ENCODE measurements at places on chromosomes 1 and 21.

DNA sequence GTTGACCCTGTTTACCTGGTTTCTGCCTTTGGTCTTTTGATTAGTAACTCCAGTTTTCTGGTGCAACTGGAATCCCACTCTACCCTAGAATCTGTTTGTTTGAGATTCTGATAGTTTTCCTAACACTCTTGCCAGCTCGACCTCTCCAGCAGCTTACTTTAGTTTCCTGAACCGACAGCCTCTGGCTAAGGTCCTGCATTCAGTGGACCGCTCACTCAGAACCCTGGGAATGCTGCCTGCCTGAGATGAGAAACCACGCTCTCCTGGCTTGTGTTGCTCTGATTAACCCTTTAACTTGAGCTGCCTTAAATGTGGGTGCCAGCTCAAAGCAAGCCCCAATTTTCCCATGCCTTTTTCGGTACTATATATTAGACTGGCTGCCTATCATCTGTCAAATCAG, 45.3 kb upstream of the SIPA1L2 start:
- DNase-seq = no peak

- DNase-seq = no peak
These were observed 55.4 kb downstream of the NPHP4 start for GRCh38 chr1:5936621-5937372.

DNA sequence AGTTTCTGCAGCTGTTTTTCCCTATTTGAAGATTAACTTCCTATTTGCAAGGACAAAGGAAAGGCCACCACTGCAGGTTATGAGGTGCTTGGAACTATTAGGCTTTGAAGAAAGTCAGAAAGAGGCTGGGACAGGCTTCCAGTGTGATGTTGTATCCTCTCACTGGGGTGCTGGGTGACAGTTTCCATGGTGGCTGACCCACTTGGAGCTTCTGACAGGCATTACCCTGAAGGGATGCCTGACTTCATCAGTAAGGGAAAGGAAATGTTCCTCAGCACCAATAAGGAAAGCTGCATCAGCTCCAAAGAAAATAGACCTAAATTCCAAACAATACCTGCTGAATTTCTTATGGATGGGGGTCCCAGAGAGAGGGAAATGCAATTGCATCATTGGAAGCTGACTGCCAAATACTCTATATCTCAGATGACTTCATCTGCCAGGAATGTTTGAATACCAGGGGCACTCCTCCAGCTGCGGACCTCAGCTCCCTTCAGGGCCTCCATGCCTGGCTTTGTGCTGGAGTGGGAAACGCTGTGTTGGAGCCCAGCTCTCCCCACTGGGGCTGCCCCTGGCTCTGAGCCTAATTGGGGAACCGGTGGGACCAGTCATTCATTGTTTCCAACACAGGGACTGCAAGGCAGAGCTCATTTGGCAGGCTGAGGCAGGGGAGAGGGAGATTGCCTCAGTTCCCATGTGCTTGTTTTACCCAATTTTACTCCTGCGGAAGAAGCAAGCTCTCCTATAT, 76.6 kb downstream of the RGL1 start:
- peak; percentile 67 for DNase-seq

GRCh38 chr1:108113496-108113895, 86.6 kb downstream of the SLC25A24 start:
- DNase-seq = no peak

GRCh38 chr1:95041491-95042165, 31.1 kb downstream of the ALG14 start:
- DNase-seq = peak; percentile 54

GRCh38 chr1:117339866-117340700, 27.2 kb upstream of the MAN1A2 start:
- DNase-seq = peak; percentile 59

GRCh38 chr1:115647047-115647446, 5.3 kb downstream of the VANGL1 start:
- no peak for DNase-seq

GRCh38 chr1:84722794-84723193, 32.5 kb upstream of the SSX2IP start:
- no peak for DNase-seq

GRCh38 chr1:3907031-3907534, 7.0 kb upstream of the C1orf174 start:
- no peak for DNase-seq

DNA sequence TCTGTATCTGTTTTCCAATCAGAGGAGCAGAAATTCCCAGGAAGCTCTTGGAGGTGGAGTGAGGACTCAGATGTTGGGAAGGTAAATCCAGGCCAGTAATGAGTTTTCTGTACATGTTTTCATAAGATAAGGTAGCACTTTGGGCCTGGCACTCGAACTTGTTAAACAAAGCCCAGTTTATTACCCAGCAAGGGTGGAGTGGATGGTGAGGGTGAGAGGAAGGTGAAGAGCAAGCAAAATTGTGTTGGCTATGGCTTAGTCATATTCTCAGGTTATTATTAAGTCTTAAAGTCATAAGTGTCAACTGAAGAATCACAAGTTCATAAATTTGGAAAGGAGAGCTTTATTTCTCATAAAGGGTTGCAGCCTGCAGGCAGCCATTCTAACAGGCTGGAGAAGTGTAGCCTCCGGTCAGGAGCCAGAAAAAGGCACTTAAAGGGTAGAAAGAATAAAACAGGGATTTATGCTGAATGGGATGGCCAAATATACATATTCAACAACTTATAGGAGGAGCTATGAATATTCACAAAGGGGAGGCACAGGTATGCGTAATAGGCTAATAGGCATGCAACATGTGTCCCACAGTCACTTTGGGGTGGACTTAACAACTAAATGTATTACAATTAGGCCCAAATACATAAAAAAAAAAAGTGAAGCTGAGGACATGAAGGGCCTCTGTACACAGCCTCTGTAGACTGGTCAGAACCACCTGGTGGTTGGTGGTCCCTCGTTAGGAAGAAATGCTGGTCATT, 523.9 kb downstream of the LMO4 start:
- DNase-seq = no peak

GRCh38 chr1:172447641-172448040, 3.8 kb upstream of the PIGC start:
- DNase-seq = no peak

DNA sequence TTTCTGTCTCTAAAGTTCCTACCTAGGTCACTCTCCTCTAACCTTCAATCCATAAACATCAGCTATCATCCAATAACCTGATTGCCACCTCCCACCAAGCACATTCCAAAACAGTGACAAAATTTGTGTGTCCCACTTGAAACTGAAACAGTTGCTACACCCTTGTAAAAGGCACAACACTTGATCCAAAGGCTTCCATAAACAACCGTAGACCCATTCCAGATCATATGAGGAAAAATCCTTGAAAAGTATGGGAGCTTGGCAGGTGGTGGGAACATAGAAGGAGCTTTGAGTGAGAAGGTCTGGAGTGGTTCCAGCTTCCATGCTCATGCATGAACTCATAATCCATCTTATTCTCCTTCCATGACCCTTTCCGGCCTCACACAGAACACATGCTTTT, 82.0 kb upstream of the ATP1A1 start:
- no peak for DNase-seq

DNA sequence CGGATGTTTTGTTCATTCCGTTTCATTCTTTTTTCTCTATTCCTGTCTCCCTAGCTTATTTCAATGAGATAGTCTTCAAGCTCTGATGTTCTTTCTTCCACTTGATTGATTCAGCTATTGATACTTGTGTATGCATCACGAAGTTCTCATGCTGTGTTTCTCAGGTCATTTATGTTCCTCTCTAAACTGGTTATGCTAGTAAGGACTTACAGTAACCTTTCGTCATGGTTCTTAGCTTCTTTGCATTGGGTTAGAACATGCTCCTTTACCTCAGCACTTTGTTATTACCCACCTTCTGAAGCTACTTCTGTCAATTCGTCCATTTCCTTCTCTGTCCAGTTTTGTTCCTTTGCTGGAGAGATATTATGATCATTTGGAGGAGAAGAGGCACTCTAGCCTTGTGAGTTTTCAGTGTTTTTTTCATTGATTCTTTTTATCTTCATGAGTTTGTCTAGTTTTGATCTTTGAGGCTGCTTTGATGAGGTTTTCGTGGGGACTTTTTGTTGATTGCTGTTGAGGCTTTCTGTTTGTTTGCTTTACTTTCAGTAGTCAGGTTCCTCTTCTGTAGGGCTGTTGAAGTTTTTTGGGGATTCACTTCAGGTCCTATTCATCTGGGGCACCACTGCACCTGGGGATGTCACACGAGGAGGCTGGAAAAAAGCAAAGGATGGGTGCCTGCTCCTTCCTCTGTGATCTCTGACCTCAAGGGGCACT, 496.9 kb upstream of the LRRC7 start:
- no peak for DNase-seq

DNA sequence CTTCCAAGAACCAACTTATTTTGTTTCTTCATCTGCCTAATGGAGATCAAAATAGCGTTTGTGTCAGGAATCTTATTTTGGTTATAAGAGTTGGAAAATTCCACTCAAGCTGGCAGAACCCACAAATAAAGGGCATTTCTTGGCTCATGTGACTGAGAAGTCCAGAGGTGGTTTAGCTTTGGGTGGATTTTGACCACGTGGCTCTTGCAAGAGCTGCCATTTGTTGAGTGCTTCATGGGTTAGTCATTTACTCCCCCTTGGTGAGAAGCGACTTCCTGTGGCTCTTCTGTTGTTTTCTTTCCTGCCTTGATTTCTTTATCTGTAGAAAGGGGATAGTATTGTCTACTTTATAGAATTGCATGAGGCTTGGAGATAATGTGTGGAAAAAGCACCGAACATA, 9.5 kb upstream of the RNF186 start:
- no peak for DNase-seq

DNA sequence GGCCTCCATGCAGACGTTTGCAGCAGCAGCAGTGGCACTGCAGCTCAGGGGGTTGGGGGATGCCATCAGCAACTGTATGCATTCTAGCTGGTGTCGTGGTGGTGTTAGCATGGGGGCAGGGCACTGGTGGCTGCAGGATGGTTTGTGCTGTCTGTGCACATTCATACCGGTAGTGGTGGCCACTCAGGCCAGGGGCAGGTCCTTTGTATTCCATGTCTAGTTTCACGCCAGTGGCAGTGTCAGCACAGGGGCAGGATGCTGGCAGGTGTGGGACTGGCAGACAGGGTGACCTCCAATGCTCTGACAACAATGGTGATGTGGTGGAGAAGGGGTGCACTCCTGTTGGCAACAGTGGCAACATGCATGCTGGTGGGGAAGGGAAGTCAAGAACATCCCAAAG, 194.2 kb upstream of the LRRC7 start:
- DNase-seq = no peak

DNA sequence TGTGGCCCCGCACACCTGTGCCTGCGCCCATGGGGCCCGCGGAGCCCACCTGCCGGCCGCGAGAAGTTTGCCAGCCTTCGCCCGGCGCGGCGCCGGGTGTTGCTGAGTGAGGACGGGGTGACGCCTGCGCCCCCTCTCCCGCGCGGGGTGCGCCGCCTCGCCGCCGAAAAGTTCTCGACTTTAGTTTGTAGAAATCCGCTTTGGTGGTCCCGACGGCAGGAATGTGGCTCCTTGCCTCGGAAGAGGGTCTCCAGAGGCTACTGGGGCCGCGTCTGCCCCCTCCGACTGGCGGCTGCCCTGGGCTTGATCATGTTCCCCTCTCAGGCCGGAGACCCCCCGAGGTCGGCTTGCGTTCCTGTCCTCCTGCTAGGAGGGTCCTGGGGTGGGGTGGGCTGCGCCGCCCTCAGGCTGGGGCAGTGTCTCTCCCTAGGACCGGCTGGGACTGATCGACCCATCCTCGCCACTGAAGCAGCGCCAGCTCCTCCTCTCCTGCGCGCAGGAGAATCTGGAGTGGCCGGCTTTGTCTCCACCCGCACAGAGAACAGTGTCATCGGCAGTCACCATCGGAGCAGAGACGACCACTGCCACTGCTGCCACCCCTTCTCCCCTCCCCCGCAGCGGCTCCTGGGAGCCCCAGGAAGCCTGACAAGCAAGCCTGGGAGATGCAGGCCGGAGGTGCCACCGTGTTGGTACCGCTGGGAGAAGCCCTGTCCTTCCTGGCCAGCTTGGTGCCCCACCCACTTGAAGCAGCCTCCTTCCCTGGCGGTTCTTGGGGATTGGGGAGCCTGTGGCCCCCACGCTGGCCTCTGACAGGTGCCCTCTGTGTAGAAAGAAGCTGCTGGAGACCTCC, 553 bp upstream of the SLC30A2 start:
- no peak for DNase-seq

DNA sequence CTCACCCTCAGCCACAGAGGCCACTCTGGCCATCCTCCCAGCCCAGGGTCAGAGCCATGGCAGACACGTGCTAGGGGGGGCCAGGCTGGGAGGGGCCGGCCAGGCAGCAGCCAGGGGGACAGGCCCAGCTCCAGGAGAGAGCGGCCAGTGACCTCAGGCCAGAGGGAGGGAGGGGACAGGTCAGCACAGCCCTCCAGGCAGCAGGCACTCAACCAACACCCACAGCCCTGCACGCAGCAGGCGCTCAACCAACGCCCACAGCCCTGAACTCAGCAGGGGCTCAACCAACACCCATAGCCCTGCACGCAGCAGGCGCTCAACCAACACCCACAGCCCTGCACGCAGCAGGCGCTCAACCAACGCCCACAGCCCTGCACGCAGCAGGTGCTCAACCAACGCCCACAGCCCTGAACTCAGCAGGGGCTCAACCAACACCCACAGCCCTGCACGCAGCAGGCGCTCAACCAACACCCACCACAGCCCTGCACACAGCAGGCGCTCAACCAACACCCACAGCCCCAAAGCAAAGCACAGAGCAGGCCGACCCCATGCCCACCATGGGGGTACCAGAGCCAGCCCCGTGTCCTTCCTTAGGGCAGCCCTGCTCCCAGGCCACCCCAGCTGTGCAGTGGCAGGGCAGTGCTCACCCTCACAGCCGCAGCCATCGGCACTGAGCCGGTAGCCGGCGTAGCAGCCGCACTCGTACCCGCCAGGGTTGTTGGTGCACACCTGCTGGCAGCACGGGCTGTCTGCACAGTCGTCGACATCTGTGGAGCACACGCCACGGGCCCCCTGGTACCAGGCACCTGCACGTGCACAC, 55.9 kb downstream of the ARHGEF16 start:
- no peak for DNase-seq

DNA sequence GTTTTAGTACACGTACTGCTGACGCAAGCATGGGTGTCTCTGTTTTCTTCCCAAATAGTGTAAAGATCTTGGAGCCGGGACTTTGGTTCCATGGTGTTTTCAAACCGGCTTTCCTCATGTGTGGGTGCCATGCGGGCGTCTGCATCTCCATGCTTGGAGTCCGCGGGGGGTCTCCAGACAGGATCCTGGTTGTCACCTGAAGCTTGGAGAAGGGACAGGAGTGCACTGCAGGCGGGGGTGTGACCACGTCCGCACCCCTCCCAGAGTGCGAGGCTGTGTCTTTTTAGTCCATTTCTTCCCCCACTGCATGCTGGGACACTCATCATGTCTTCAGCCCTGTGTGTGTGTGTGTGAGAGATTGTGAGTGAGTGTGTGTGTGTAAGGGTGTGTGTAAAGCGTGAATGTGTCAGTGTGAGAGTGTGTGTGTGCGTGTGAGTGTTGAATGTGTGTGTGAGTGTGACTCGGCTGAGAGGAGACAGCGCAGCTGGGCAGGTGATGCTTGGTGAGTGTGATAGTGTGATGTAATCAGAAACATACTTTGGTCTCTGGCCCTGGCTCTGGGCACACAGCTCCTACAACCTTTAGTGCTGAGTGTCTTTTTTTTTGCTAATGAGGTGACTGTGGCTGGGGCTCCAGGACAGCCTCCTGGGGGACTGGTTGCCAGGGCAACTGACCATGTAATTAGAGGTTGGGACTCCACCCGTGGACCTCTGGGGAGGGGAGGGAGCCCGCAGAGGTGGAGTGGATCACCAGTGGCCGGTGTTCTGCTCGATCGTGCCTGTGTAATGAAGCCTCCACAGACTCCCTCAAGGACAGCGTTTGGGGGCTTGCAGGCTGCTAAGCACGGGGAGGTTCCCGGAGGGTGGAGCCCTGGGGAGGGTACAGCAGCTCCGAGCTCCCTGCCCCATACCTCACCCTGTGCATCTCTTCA, 55.1 kb downstream of the AGPAT3 start:
- DNase-seq = no peak

GRCh38 chr1:156095906-156096508, 13.7 kb upstream of the MEX3A start:
- DNase-seq = no peak
